ENCODE measurements at places on chromosomes 2 and 18.

GRCh38 chr2:129864719-129865118, 114.7 kb upstream of the RAB6C start:
- DNase-seq: no peak

GRCh38 chr2:39837856-39838453, 58.9 kb upstream of the THUMPD2 start:
- DNase-seq: no peak

DNA sequence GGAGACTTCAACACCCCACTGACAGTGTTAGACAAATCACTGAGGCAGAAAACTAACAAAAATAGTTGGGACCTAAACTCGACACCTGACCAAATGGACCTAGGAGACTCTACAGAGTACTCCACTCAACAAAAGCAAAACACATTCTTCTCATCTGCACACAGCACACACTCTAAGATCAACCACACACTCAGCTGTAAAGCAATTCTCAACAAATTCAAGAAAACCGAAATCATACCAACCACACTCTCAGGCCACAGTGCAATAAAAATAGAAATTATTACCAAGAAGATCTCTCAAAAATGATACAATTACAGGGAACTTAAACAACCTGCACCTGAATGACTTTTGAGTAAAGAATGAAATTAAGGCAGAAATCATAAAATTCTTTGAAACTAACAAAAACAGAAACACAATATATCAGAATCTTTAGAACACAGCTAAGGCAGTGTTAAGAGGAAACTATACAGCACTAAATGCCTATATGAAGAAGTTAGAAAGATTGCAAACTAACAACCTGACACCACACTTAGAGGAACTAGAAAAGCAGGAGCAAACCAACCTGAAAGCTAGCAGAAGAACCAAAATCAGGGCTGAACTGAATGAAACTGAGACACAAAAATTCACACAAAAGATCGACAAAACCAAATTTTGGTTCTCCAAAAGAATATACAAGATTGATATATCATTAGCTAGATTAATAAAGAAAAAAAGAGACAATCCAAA, 46.3 kb downstream of the RTTN start:
- DNase-seq: no peak

- DNase-seq: no peak
Observed at GRCh38 chr2:15389895-15390294, 171.2 kb downstream of the NBAS start.

- no peak for DNase-seq
Observed at GRCh38 chr18:58723810-58724602, 52.7 kb downstream of the MALT1 start.
